ENCODE measurements at places on chromosomes 2 and 18.

GRCh38 chr2:225737556-225737955, 338.0 kb downstream of the NYAP2 start:
- DNase-seq = no peak

GRCh38 chr2:77521548-77521891, 656 bp downstream of the LRRTM4 start:
- DNase-seq = no peak

- no peak for DNase-seq
These were observed 229.5 kb downstream of the FHOD3 start for GRCh38 chr18:36527051-36527450.

- DNase-seq = peak; percentile 23
These were observed 122.5 kb downstream of the HDAC4 start for GRCh38 chr2:239278361-239278760.

- DNase-seq = no peak
These were observed 601.2 kb upstream of the SALL3 start for GRCh38 chr18:78378403-78378802.

DNA sequence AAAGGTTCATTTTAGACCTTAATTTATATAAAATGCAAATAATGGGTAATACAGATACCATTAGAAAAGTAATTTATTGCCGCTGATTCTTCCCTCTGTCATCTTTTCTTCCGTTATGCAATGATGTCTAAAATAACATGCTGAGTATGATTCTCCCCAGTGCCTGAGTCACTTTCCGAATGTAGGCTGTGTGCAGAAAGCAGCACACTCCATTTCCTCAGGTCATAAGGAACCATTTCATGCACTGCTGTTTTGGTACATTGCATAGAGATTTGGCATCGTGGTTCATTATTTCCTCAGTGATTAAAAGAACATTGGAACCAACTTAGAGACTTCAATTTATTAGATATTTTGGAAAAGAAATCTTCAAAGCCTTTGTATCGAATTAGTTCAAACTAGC, 173.5 kb downstream of the CDH2 start:
- no peak for DNase-seq

DNA sequence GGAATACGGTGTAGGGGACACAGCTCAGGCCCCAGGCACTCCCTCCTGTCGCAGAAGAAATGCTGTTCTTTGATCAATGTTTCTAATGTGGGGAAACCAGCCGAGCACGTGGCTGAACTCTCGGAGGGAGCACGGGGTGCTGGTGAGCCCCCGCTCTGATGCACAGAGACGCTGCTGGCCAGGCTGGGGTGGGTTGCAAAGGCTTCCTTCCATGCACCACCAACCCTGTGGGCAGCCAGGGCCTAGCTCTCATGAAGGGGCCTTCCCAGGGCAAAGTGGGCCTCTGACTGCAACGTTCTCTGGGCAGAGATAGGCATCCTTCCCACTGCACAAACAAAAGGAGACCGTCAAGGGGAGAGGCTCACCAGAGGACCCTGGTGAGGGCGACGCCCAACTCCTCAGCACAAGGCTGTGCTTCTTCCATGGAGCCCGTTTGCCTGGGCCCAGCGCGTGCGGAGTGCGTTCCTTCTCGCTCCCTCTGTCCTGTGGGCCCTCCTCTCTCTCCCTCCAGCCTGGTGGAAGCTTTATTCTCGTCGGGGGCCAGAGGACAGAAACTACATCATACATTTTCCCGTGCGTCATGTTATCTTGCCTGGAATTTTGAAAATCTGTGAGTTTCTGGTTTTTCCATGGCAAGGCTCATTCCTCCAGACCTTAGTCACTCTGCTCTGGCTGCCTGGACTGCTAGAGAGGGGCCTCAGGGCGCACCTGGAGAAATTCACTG, 61.1 kb upstream of the SP3 start:
- DNase-seq = no peak

- DNase-seq = no peak
These were observed 808.6 kb downstream of the RNF144A start for GRCh38 chr2:7725850-7726242.

GRCh38 chr18:55351241-55351691, 236.7 kb downstream of the TCF4 start:
- DNase-seq = no peak

GRCh38 chr18:75369026-75369721, 58.3 kb downstream of the SMIM21 start:
- no peak for DNase-seq

DNA sequence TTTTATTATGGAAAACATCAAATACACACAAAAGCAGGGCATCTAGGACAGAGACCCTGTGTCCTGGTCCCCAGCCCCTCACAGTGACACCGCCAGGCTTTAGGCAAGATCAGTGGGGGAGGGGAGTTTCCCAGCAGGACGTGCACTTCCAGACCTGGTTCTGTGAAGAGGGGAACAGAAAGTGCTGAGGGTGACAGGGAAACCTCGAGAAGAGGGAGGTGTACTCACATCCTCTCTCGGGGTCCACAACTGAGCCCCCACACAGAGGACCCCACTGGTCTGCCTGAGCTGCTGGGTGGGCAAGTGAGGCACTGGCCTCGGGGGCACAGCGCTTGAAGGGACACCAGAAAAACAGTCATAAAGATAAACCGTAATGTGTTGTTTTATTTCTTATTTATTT, 4.4 kb upstream of the GPR35 start:
- DNase-seq = no peak

DNA sequence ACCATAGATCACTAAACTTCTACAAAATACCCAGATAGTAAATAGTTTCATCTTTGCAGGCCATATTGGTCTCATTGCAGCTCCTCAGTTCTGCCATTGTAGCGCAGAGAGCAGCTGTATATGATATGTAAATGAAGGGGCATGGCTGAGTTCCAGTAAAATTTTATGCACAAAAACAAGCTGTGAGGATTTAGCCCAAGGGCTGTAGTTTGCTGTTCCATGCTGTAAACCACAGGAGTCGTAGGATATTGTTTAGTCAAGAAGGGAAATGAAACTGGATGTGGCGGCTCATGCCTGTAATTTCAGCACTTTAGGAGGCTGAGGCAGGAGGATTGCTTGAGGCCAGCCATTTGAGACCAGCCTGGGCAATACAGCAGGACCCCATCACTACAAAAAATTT, 83.0 kb downstream of the MGAT5 start:
- DNase-seq = no peak

- DNase-seq = peak; percentile 56
These were observed 2.1 kb upstream of the CHCHD5 start for GRCh38 chr2:112582314-112582746.

GRCh38 chr18:24811950-24812681, 351.7 kb downstream of the HRH4 start:
- DNase-seq = no peak

- no peak for DNase-seq
These were observed 389.6 kb upstream of the CELF4 start for GRCh38 chr18:37955201-37955600.

GRCh38 chr2:201698588-201699226, at the start of gene MPP4:
MPP4 (minus strand) TSS chr2:201698644; CDS start chr2:201693954, 4,690 bp downstream.
- no peak for DNase-seq

GRCh38 chr18:37253394-37254235, 312.0 kb downstream of the CELF4 start:
- DNase-seq = no peak

- no peak for DNase-seq
These were observed 396.3 kb downstream of the TRIB2 start for GRCh38 chr2:13113002-13113401.

DNA sequence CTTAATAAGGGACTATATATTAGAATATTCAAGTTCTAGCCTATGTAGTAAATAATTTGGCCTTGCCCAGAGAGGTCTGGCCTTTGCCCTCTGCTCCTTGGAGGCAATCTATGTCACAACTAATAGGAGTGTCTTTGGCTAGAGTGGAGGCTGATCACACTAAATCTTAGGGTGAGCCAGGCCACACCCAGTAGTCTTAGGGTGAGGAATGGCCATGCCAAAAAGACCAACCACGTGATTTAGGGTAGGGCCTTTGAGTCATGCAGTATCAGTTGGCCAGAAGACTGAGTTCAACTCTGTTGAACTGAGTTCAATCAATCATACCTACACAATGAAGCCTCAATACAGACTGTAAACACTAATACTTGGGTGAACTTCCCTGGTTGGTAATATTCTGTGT, 26.0 kb upstream of the FLACC1 start:
- DNase-seq = no peak

GRCh38 chr18:54503131-54503894, 87.7 kb upstream of the DYNAP start:
- DNase-seq = no peak

DNA sequence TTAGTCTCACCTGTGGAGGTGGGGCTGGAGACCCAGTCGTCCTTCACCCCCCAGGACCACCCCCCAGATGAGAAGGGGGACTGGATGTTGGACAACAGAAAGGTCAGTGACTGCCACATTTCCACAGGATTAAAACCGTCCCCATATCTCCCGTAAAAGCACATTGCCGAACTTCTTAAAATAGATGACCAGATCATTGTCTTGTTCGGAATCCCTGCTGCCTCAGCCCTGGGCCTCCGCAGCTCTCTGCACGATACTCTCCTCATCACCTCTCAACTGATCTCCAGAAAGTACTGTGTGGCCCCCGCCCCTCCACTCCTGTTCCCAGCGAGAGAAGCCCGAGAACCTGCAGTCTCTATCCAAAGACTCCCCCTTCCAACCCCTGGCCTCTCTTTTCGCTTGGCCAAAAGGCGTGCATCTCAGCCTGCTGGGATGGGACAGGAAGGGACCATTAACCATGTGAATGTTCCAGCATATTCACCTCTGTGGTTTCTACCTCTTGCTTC, 13.2 kb downstream of the LRRFIP1 start:
- peak; percentile 18 for DNase-seq

GRCh38 chr2:173692068-173692467, 273.1 kb downstream of the SP3 start:
- no peak for DNase-seq

- peak; percentile 49 for DNase-seq
These were observed 1.7 kb downstream of the ERFE start for GRCh38 chr2:238160206-238161129.

DNA sequence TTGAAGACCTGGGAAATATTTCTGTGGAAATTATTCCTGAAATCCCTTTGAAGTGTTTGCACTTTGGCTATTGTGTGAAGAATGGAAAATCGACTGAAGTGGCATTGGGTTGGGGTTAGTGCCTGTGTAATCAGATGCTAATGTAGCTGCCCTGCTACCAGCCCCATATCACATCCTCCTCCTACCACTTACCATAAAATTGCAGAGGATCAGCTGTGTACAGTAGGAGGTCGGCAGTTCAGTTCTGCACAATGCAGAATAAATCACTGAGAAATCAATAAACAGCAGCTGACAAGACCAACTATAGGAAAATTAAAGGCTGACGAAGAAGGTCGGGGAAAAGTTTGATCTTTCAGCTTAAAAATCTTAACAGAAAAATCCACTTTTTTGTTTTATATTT, 440.9 kb downstream of the PTPRM start:
- no peak for DNase-seq

DNA sequence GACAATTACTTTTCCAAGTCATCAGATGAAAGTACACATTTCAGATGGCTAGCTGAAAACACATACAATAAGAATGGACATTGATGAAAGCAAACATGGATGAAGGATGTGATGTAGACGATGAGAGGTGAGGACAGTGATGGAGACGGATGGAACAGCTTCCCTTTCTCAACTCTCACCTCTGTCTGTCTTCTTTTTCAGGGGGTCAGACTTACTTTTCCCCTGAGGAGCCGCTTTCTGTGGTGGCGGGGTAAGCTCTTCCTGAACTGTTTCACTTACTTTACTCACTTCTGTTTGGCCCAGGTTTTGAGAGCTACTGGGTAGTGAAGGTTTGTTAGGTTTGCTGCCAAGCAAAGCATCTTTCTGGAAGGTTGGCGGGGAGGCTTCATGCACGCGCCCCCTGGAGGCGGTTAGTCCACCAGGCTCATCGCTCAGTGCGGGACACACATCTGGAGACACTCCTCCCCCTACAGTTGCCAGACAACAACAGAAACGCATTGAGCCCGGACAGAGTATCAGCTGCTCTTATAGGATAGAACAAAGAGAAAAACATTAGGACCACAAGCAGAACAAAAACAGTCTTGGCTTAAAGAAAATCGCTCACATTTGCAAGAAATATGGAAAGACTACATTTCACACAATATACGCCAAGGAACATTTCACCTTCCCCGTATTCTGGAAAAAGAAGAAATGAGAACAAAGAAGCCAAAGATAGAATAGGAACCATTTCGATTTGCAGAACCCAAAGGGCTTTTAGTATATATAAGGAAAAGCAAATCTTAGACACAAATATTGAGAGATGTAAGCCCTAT, 90.5 kb downstream of the MYOM1 start:
- DNase-seq = peak; percentile 87

DNA sequence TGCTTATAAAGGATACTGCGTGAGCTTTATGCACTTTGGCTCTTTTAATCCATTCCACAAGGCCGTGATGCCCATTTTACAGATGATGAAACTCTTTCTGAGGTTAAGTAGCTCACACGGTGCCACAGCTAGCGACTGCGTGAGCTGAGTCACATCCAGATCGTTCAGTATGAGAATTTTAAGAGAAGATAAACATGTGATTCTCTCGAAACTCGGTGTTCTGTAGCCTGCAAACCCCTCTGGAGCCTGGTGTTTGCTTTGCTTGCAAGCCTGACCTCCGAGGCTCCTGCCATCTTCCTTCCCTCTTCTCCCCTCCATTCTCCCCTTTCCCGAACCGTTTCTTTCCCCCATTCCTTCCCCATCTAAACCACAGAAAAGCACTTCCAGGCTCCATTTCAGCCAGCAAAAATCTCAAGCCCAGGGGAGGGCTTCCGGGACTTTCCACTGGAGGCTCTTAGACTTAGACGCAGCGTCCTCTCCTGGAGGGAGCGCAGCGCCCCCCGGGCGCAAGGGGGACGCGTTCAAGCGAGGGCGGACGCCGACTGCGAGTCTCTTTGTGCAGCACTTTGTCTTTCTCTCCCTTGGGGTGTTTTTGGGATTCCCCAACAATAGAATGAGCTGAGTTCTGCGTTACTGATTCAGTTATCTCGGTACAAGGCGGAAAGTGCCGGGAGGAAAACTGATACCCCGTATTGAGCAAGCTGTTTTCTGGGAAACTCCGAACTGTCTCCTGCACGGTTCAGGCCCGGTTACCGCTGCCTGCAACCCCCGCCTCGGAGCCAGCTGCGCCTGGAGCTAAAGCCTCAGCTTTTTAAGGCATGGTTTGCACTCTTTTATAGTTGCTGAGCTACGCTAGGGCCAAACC, 38.0 kb downstream of the CYP1B1 start:
- peak; percentile 57 for DNase-seq

GRCh38 chr2:30661173-30662107, 145.8 kb downstream of the CAPN13 start:
- no peak for DNase-seq

- DNase-seq = no peak
These were observed 79.4 kb upstream of the DNAJC10 start for GRCh38 chr2:182636699-182637098.

- peak; percentile 52 for DNase-seq
These were observed 10.5 kb downstream of the DRC1 start for GRCh38 chr2:26412091-26412673.

- no peak for DNase-seq
These were observed 95.0 kb downstream of the RNF144A start for GRCh38 chr2:7012141-7012764.

- no peak for DNase-seq
These were observed 51.7 kb downstream of the NOP58 start for GRCh38 chr2:202317080-202317857.

- DNase-seq = no peak
These were observed 17.5 kb upstream of the CDC42EP3 start for GRCh38 chr2:37688771-37689468.
